ENCODE measurements at places on chromosomes 3 and 15.

GRCh38 chr3:3800685-3801493 lies 1.7 kb downstream of the LRRN1 start:
- no peak for DNase-seq

- DNase-seq: no peak
Measured at GRCh38 chr15:29142129-29142747, 127.4 kb downstream of the NSMCE3 start.

GRCh38 chr3:5312290-5312689 lies 124.8 kb downstream of the EDEM1 start:
- no peak for DNase-seq

GRCh38 chr3:29144807-29145206 lies 136.1 kb upstream of the RBMS3 start:
- no peak for DNase-seq

DNA sequence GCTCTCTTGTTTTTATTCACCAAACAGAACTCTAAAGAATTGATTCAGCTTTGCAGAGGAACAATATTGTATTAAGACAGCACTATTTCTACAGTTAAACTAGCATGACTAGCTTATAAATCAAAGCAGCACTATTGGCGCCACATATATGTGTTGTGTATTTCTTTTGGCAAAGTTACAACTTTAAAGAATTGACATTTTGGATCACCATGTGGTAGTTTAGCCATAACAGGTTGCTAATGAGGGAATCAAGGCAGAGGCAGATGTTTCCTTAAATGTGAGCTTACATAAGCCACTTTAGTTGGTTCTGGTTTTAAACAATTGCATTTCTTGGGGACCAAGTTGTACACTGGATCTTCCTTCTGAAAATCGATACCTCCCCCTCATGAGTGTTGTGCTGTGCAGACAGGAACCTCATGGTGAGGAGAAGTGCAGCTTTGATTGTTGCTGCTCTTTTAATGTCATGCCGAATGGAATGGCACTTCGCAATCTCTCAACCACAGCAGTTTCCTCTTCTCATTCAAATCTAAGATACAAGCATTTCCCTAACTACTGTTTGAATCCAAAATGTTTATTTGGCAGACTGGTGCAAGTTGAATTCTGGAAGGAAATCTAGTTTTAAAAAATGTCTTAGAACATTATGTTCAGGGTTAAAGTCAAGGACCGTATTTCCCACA lies 151.2 kb downstream of the MYRIP start:
- peak; percentile 75 for DNase-seq

DNA sequence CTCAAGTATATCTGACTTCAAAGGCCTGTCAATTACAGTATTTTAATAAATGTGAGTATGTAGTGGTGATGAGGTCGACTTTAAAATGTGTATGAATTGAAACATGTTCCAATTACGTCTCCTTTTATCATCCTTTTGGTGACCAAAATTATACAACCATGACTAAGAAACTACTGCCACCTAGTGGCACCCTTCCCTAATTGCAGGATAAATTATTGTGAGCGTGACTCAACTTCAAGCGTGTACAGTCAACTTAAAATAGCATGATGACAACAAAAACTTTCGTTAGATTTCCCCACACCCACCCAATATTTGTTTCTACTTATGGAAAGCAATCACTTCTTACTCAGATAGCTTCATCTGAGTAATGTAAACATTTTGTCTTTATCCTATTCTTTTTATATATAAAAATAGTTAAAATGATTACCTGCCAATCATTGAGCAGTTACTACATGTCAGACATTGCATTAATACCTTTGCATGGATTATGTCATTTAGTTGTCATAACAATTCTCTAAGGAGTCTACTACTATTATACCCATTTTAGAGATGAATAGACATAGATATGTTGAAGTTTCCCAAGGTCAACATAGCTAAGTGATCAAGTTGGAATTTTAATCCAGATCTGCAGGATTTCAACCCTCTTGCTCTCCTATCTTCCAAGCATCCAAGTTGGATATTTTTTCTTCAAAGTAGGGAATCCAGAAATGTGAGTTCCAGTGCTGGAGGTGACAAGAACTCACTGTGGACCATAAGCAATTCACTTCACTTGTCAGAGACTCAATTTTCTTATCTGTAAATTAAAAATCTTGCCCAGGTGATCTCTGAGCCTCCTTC lies 106.0 kb downstream of the MEX3B start:
- no peak for DNase-seq
